ENCODE measurements at places on chromosomes 12 and 14. TPM values are rescaled to one million over a fixed set of nuclear protein-coding genes. Genes with fewer than 3 reads are reported as not detected.

The AMN1 gene
- total RNA-seq = 5.3 TPM

The GUCY2C gene
- total RNA-seq = not detected

DNA sequence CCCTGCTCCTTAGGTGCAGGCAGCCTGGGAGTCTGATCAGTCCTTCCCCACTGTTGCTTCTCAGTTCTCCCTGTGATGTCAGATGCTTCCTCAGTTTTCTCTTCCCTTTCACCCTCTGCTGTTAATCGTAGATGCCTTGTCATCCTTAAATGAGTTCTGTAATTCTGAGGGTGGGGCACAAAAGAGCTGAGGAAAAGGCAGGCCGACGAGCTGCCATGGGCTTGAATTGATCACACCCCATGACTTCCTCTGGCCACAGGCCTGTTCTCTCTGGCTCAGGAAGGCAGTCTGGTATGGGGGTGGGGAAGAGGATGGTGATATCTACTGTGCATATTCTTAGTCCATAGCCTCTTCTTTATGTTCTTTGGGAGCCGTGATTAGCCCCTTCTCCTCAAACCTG is 5.2 kb upstream of the AP1G2 start:
- no peak for DNase-seq

DNA sequence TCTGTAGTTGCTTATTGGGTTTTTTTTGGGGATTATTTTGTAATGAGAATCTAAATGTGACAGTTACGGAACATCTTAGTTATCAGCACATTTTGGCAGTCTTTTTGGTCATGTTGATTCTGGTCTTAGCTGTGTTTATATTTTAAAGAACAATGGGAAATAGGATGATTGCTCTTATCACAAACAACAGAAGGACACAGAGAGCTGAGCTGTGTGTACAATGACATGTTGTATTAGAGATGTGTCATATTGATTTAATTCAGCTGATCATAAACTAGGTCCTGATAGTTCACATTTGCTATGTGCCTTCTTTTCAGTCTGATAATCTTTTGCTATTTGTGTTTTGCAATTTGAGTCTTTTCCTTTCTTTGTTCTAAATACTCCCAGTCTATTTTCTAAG is 781.7 kb downstream of the TRHDE start:
- no peak for DNase-seq

- DNase-seq = no peak
Observed at GRCh38 chr14:44165286-44165685, 341.8 kb downstream of the FSCB start.

DNA sequence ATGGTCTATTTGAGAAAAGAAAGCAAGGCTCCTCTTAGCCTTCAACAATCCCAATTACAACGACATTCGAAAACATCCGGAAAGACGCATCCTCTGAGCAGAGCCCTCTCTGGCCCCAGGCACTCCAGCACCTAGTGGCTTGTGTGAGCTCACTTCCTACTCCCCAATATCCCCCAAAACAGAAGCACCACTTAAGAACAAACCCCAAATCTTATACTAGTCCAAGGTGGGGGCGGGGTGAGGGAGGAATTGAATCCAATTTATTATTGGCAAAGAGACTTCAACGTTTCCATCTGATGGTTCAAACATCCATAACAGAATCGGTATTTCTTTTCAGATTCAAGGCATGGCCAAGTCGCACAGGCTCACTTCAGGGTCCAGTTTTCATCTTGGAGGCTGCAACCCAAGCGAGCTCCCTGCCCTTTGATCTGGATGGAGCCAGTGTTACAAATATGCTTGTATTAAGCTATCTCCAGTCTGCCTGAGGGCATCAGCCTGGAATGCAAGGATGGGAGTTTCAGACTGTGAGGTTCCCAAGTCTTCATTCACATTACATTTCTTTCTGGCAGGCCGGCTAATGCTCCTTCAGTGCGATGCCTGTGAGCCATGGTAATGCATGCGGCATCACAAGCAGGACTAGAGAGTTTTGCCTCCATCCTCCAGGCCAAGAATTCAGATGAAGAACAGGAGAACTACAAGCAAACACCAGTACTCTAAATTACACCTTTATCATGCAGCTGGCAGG is 132.5 kb upstream of the FOXN3 start:
- no peak for DNase-seq

- no peak for DNase-seq
Observed at GRCh38 chr14:54627540-54628363, 60.8 kb downstream of the SAMD4A start.

Measured in kidney epithelial cell (primary cell).